Glutamatergic neuron (in vitro differentiated cells): ENCODE measurements at places on chromosomes 3 and 15.

- no peak overlapping the region for H3K27ac ChIP-seq
- peak; percentile 89 for DNase-seq
- no peak overlapping the region for H3K4me3 ChIP-seq
- peaks cover 3% of the 10 kb centered on the region for H3K4me1 ChIP-seq
- H3K27me3 ChIP-seq = peaks cover 7% of the 10 kb centered on the region
These were observed 36.3 kb downstream of the CHST14 start for GRCh38 chr15:40506964-40507571.

DNA sequence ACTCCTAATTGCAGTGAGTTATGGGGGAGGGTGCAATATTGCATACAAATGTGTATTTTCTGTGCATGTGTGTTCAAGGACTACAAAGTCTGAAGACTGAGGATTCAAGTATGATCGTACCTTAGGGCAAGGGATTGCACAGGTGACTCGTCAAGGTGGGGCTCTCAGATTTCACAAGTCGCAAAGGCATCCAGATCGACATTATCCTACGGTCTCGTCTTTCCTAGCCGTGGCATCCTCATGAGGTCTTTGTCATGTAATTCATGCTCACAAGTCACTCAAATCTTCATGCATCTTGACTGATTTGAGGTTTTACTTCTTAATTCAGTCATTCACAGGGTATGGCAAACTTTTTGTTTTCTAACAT, 191.4 kb upstream of the HES1 start:
- DNase-seq = no peak
- H3K27ac ChIP-seq = no peak overlapping the region
- H3K4me3 ChIP-seq = no peak overlapping the region
- peaks cover 2% of the 10 kb centered on the region for H3K27me3 ChIP-seq
- peaks cover 2% of the 10 kb centered on the region for H3K4me1 ChIP-seq
- no peaks in the 10 kb centered on the region for H3K36me3 ChIP-seq

DNA sequence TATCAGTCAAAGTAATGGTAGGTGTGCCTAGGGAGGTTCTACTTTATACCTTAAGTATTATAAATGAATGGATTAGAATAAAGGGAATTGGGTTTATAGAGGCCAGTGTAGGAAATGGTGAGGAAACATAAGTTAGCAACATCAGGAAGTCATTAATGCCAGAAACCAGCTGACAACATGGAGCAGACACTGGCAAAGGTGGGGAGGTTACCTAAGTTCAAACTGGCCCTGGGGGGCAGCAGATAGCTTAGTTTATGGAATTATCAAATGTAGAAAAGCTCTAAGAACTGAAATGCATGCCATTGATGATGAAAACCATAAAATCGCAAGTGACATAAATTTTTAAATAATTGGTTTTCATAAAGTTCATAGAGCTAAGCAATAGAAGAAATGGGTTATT, 498.6 kb downstream of the NAALADL2 start:
- DNase-seq = no peak
- peaks cover 10% of the 10 kb centered on the region for H3K36me3 ChIP-seq
- H3K4me1 ChIP-seq = peaks cover 3% of the 10 kb centered on the region
- no peak overlapping the region for H3K4me3 ChIP-seq
- peaks cover 2% of the 10 kb centered on the region for H3K27me3 ChIP-seq

DNA sequence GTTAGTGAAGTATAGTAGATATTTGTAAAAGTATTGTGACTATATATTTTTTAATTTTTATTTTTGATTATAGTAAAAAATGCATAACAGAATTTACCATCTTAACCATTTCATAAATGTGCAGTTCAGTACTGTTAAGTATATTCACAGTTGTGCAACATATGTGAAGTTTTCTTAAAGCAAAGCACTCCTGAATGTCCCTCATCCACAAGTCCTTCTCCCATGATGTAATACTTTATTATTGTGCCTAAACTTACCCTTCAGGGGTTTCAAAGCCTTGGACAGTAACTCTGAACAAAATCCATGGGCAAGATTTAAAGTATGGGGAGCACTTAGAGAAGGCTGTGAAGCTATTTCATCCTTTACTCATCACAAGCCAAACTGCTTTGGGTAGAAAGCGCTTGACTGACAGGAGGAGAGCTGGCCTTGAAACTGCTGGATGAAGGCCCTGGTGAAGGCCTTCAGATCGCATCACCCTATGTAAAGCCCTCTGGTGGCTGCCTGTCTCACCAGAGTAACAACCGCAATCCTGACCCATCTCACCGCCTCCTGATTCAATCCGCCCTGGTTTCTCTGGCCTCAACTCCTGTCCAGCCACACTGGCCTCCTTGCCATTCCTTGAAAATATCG, 28.0 kb downstream of the LSM3 start:
- H3K36me3 ChIP-seq = no peaks in the 10 kb centered on the region
- DNase-seq = no peak
- peaks cover 14% of the 10 kb centered on the region for H3K4me1 ChIP-seq
- no peaks in the 10 kb centered on the region for H3K27me3 ChIP-seq
- no peak overlapping the region for H3K27ac ChIP-seq
- H3K4me3 ChIP-seq = no peak overlapping the region

GRCh38 chr15:36689012-36689321, 109.5 kb downstream of the CDIN1 start:
- no peak overlapping the region for H3K4me3 ChIP-seq
- no peak for DNase-seq
- no peaks in the 10 kb centered on the region for H3K36me3 ChIP-seq
- no peak overlapping the region for H3K27ac ChIP-seq

DNA sequence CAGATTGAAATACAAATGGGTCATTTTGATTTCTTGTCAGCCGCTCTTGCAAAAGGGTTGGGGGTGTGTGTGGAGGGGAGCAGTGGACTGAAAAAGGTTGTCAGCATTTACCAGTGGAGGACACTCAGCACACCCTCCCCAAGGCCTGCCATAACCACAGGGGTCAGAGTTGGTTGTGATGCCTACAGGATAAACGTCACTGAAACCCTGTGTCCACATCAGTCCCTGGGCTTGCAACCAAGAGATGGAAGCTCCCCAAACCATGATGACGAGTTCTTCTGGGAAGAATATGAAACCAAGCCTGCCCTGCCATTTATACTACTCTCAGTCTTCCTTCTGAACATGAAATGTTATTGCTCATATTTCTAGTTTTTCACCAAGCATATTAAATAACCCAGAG, 54.0 kb upstream of the UMPS start:
- no peak overlapping the region for H3K4me3 ChIP-seq
- peaks cover 13% of the 10 kb centered on the region for H3K36me3 ChIP-seq
- no peak for DNase-seq

- H3K27me3 ChIP-seq = no peaks in the 10 kb centered on the region
- DNase-seq = no peak
- H3K4me3 ChIP-seq = no peak overlapping the region
- H3K27ac ChIP-seq = no peak overlapping the region
- H3K36me3 ChIP-seq = no peaks in the 10 kb centered on the region
- no peaks in the 10 kb centered on the region for H3K4me1 ChIP-seq
These were observed 20.5 kb downstream of the MYO1E start for GRCh38 chr15:59352189-59352588.

DNA sequence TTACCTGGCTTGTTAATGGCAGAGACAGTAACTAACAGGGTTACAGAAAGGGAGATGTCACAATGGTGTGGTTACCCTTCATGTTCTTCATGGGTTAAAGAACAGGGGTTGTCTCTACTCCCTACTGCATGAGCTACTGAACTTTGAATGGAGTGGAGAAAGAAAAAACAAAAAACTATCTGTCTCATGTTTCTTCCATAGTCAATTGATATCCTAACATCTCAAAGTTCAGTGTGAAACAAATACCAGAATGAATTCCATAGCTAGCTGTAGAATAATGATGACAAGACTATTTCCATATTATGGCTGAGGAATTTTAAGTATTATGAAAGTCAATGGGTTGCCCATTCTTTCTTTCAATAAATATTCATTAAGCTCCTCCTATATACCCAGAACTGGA, 161.3 kb upstream of the LPP start:
- DNase-seq = no peak
- H3K4me1 ChIP-seq = peaks cover 6% of the 10 kb centered on the region
- no peaks in the 10 kb centered on the region for H3K27me3 ChIP-seq
- no peak overlapping the region for H3K27ac ChIP-seq
- H3K36me3 ChIP-seq = no peaks in the 10 kb centered on the region

GRCh38 chr3:31157893-31158620, 263.6 kb upstream of the GADL1 start:
- no peaks in the 10 kb centered on the region for H3K27me3 ChIP-seq
- H3K4me1 ChIP-seq = no peaks in the 10 kb centered on the region
- H3K36me3 ChIP-seq = no peaks in the 10 kb centered on the region

DNA sequence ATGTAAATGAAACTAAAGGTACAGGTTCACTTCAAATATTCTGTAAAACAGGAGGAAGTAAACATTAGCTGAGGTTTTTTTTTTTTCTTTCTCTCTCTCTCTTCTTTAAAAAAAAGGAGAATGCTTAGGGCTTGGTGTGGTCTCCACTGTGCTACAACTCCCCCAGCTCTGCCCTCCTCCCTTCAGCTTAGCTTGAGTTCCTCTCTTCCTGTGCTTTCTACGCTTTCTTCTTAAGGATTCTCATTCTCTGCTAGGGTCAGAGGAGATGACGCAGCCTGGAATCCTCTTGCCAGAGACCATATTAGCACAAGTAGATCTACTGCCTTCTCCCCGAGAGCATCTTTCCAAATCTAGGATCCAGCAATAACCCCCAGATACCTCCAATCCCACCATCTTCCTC, 69.1 kb upstream of the SNRK start:
- peaks cover 2% of the 10 kb centered on the region for H3K4me1 ChIP-seq
- H3K4me3 ChIP-seq = no peak overlapping the region
- H3K36me3 ChIP-seq = peaks cover 7% of the 10 kb centered on the region
- H3K27ac ChIP-seq = no peak overlapping the region
- no peak for DNase-seq

- DNase-seq = no peak
- H3K4me1 ChIP-seq = no peaks in the 10 kb centered on the region
- no peaks in the 10 kb centered on the region for H3K36me3 ChIP-seq
- H3K27ac ChIP-seq = no peak overlapping the region
- no peaks in the 10 kb centered on the region for H3K27me3 ChIP-seq
- no peak overlapping the region for H3K4me3 ChIP-seq
These were observed 130.8 kb downstream of the SERPINI1 start for GRCh38 chr3:167866331-167866730.

DNA sequence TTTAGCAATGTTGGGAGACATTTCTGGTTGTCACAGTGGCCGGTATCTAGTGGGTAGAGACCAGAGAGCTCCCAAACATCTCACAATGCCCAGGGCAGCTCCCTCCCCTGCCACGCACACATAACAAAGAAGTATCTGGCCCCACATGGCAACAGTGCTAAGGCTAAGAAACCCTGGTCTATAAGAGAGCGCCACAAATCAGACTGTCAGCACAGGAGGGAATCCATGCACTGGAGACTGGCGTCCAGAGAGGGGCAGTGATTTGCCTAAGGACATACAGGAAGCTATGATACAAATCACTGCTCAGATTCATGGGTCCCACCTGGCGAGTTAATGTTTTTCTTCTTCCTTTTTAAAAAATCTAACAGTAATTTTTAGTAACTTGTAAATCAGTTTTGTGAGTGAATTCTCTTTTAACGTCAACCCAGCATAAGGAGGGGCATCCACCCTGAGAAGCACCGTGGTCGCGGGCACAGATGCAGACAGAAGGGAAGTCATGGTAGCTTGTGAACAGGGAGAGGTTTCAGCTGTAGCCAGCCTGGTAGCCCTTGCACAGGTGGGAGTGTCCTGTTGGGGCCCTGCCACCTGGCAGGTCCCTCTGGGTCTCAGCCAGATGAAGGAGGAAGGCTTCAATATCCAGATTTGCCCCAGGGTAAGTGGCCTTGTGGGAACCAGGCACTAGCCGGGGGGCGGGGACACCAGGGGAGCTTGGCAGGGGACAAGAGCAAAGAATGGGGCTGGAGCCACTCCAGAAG, 8.7 kb downstream of the ISG20 start:
- peak overlapping the region; percentile 5 for H3K27ac ChIP-seq
- DNase-seq = no peak
- H3K36me3 ChIP-seq = no peaks in the 10 kb centered on the region
- H3K4me1 ChIP-seq = peaks cover 6% of the 10 kb centered on the region
- H3K4me3 ChIP-seq = no peak overlapping the region

DNA sequence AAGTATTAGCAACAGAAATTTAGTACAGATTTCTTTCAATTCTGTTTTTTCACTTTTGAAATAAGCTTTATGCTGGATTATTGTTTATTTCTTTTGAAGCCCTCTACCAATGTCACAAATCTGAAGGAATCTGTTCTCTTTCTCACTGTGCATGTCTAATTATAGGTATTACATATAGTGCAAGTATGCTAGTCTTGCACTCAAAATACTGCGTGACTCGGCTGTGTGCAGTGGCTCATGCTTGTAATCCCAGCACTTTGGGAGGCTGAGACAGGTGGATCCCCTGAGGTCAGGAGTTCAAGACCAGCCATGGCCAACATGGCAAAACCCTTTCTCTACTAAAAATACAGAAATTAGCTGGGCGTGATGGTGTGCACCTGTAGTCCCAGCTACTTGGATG, 95.8 kb upstream of the PLAAT1 start:
- H3K27ac ChIP-seq = no peak overlapping the region
- no peaks in the 10 kb centered on the region for H3K27me3 ChIP-seq
- no peaks in the 10 kb centered on the region for H3K36me3 ChIP-seq
- H3K4me3 ChIP-seq = no peak overlapping the region
- H3K4me1 ChIP-seq = peaks cover 4% of the 10 kb centered on the region

DNA sequence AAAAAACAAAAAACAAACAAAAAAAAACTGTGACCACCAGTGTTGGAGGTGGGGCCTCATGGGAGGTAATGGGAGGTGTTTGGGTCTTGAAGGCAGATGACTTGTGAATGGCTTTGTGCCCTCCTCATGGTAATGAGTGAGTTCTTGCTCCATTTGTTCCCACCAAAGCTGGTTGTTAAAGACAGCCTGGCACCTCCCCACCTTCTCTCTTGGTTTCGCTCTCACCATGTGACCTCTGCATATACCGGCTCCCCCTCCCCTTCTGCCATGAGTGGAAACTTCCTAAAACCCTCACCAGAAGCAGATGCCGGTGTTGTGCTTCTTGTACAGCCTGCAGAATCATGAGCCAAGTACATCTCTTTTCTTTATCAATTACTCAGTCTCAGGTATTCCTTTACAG, 61.5 kb upstream of the ATP11B start:
- no peak overlapping the region for H3K4me3 ChIP-seq
- no peaks in the 10 kb centered on the region for H3K27me3 ChIP-seq
- no peak for DNase-seq
- H3K36me3 ChIP-seq = no peaks in the 10 kb centered on the region
- H3K27ac ChIP-seq = no peak overlapping the region

DNA sequence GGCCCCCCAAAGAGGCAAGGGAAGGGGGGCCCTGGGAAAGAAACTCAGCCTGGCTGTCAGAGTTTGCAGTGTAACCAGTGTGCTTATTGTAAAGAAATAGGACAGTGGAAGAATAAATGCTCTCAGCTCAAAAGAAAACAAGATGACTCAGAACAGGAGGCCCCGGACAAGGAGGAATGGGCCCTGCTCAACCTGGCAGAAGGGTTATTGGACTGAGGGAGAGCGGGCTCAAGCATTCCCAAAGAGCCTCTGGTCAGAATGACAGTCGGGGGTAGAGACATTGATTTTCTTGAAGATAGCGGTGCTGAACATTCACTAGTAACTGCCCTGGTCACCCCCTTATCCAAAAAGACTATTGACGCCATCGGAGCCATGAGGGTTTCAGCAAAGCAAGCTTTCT, 100.4 kb upstream of the OSBPL11 start:
- no peaks in the 10 kb centered on the region for H3K27me3 ChIP-seq
- H3K4me3 ChIP-seq = no peak overlapping the region
- no peak overlapping the region for H3K27ac ChIP-seq
